ENCODE measurements at places on chromosomes 3 and 15. TPM values are rescaled to one million over a fixed set of nuclear protein-coding genes. Genes with fewer than 3 reads are reported as not detected.

Gene CACNA1D
- total RNA-seq: not detected

Gene C3orf22
- total RNA-seq: not detected

Gene CEP19
- 1.2 TPM for total RNA-seq

Gene UNC13C
- total RNA-seq: not detected

Gene C3orf70
- 0.18 TPM for total RNA-seq

- DNase-seq: no peak
Measured at GRCh38 chr15:85988741-85989140, 90.9 kb upstream of the AGBL1 start.

GRCh38 chr3:50572801-50573371 is 3.6 kb downstream of the HEMK1 start:
- DNase-seq: no peak

DNA sequence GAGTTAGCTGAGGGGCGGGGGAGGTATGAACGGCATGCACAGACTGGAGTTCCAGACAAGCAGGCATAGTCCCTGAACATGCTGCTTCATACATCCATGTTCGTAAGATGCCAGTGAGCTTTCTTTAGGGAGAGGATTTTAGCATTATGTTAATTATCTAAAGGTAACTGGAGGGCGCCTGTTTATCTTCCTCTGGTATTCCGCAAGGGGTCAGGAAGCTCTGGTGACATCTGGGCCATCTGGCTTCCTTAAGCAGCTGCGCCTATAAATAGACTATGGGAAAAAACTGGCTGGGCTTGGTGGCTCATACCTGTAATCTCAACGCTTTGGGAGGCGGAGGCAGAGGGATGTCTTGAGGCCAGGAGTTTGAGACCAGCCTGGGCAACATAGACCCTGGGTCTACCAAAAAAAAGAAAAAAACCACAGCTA is 1.5 kb upstream of the FBXO22 start:
- no peak for DNase-seq

DNA sequence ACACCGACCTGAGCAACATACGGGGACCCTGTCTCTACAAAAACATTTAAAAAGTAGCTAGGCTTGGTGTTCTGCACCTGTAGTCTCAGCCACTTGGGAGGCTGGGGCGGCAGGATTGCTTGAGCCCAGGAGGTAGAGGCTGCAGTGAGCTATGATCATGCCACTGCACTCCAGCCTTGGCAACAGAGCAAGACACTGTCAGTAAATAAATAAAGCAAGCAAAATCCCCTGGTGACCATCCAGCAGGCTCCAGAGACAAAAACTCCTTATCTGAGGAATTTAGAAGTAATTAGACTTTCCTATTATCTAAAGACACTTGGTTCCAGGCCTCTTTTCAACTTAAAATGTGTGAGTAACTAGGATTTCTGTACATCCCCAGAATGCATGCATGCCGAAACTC is 29.5 kb upstream of the ZNF774 start:
- DNase-seq: no peak

Measured in endothelial cell of umbilical vein (primary cell).